ENCODE measurements at places on chromosomes 4 and X.

GRCh38 chr4:189029976-189030504, 890.8 kb downstream of the TRIML1 start:
- DNase-seq, result no peak

- DNase-seq, result no peak
These were observed 61.6 kb upstream of the ARSJ start for GRCh38 chr4:114041117-114041475.

- DNase-seq, result no peak
These were observed 119.5 kb upstream of the JADE1 start for GRCh38 chr4:128690011-128690410.

- no peak for DNase-seq
These were observed 165.3 kb upstream of the LEF1 start for GRCh38 chr4:108334031-108334430.

- peak; percentile 66 for DNase-seq
These were observed 76.2 kb upstream of the PLAC1 start for GRCh38 chrX:134734466-134734952.

- no peak for DNase-seq
These were observed 22.1 kb downstream of the ADRA2C start for GRCh38 chr4:3788366-3788660.

DNA sequence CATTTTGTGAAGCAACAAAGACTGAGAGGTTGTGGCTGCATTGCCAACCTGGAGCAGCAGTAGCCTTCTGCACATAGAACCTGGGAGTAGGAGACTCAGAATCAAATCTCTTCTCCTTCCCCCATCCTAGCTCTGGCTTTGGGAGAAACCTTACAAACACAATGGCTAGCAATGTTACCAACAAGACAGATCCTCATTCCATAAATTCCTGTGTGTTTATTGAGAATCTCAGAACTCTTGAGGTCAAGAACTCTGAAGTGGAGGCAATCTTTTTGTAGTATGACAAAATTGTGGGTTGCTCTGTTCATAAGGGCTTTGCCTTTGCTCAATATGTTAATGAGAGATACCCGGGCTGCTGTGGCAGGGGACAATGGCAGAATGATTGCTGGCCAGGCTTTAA, 406.7 kb upstream of the SPANXN1 start:
- peak; percentile 57 for DNase-seq

DNA sequence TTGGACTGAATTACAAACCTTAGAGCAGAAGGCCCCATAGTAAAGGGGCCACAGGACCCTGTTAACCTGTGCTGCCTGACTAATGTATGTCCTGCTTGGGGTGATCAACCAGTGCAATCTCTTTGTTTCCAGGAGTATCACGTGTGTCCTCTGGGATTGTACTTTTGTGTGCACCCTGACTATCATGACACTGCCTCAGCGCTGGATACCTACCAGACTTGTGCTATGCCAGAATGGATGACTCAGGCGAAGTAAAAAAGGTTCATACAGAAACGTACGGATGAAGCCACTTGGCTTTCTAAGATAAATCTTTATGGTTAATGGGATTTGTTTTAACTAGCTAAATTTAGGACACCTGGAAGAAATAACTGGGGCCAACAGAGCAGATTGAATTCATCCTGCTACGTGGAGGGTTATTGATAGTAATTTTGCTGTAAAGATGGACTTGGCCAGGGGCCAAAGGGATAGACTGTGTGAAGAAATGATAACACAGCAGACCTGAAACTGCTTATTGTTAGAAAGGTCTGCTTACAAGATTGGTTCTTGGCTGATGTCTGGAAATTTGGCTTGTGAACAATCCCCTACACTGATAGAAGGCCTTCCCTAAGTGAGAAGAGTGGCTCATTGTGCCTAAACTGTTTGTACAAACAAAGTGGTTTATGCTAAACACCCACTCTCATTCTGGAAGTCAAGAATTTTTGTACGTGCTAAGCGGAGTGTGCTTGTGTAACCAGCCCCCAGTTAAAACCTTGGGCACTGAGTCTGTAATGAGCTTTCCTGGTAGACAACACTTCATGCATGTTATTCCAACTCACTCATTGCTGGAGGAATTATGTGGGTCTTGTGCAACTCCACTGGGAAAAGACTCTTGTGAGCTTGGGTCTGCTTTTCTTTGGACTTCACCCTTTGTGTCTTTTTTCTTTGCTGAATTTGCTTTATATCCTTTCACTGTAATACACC, 750.5 kb upstream of the HTR2C start:
- DNase-seq, result no peak

DNA sequence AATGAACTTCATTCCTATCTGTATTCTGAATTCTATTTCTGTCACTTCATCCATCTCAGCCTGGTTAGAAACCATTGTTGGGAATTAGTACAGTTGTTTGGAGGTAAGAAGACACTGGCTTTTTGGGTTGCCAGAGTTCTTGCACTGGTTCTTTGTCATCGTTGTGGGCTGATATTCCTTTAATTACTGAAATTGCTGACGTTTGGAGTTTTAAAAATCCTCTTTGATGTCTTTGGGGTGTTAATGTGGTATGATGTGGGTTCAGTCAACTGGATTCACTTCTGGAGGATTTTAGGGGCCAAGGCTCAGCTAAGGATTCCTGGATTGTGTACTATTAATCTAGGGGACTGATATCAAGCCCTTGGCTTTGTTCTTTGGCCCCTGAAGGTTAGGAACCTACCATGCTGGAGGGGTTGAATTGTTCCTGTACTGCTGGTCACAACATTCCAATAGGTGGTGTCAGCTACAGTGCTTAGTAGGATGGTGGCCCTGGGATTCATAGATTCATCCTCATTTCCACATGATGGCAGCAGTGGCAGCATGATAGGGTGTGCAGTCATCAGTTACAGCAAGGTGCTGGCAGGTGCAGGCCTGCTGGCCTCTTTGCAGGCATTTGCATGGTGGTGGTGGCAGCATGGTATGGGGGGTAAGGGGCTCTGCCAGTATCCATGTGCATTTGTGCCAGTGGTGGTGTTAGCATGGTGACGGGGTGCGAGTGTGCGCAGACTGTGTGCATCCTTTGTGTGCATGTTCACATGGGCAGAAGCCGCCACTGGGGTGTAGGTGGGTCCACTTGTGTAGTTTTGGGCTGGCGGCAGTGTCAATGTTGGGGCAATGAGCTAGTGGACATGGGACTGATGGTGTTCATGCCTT, 301.3 kb downstream of the TEX13C start:
- no peak for DNase-seq

- DNase-seq, result no peak
These were observed 3.1 kb upstream of the ELOVL6 start for GRCh38 chr4:110201502-110201901.

- DNase-seq, result no peak
These were observed 103.7 kb upstream of the KLF3 start for GRCh38 chr4:38560340-38560739.

- no peak for DNase-seq
These were observed 58.8 kb upstream of the IGFBP7 start for GRCh38 chr4:57168982-57169381.

DNA sequence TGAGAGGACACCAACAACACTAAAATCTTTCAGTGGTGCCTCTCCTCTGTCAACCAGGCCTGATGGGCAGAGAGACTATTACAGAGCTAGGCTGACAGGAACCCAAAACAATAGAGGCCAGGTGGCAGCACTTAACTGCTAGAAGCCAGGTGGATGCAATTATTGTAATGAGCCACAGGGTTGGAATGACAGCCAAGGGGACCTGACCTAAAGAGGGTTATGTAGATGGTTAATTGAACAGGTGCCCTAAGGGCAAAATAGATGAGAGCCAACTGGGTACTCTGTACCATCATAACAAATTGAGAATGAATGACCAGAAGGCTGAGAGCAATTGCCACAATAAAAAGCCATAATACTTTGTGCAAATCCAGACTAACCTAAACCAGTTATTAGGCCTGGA, 24.7 kb upstream of the FRAS1 start:
- no peak for DNase-seq

DNA sequence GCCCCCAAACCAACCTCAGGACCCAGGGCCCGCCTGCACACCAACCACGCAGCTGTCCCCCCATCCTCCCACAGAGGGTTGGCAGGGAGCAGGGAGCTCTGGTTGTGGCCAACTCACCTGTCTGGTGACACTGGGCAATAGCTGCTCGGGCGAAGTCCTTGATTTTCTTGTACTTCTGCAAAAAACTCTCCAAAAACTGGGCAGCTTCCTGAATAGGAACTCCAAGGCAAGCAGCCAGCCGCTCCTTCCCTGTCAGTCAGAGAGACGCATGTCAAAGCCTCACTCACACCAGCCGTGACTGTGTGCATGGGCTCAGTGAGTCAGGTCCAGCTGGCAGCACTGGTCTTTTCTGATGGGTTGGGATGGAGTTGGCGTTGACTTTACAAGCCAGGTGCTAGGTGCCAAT, 26.4 kb downstream of the NAT8L start:
- no peak for DNase-seq

DNA sequence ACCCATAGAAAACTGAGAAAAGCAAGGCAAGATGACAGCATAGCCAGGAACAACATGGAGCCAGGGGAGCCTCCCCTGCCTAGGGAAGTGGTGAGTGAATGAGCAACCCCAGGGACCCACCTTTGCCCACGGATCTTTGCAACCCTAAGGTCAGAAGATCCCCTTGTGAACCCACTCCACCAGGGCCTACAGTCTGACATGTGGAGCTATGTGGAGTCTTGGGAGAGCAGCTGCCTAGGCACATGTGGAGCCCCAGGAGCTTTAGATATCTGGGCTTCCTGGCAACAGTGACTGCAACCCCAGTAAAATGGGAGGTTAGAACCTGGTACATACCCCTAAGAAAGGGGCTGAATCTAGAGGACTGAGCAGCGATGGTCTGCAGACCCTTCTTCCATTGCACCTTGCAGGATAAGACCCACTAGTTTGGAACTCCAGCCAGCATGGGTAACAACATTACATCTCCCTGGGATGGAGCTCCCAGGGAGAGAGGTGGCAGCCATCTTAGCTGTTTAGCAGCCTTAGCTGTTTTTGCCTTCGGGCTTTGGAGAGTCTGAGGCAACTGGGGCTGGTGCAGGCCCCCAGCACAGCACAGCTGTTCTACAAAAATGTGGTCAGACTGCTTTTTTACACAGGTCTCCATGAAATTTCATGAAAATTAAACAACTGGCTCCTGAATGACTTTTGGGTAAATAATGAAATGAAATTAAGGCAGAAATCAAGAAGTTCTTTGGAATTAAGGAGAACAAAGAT, 104.7 kb upstream of the TRIM2 start:
- no peak for DNase-seq

DNA sequence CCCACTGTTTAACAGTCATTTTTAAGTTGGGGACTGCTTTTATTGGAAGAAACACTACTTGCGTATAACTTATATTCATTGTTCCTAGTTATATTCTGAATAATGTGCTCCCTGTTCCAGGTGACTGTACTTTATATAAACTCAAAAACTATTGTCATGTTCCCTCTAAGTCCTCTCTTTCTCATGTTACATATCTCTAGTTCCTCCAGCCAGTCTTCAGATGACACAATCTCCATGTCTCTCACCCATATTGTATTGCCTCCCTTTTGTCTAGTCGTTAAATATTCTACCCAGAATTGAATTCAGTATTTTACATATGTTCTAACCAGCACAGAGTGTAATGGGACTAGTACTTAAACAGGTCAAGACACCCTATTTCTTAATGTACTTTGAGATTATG, 5.3 kb downstream of the VAMP7 start:
- no peak for DNase-seq

GRCh38 chr4:2048831-2049230, 10.3 kb upstream of the NAT8L start:
- peak; percentile 13 for DNase-seq

- no peak for DNase-seq
These were observed 43.6 kb downstream of the TMEM131L start for GRCh38 chr4:153509724-153510123.

GRCh38 chrX:49191574-49192011, 5.4 kb upstream of the PRICKLE3 start:
- DNase-seq, result no peak

DNA sequence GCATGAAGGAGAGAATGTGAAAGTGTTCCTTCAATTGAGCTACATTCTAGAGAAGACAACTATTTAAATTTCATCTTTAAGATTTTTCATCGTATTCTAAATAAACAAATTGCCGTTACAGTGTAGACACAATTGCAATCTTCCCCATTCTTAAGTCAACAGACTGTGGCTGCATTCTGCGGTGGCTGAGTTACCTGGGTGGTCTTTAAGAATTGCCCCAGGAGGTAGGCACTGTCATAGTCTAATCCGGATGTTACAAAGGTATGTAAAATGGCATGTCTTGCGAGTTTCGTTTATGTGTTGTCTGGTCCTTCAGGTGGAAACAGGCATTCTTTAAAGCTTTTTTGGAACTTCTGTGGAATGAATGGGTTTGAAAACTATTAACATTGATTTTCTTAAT, 586.1 kb upstream of the PITX2 start:
- no peak for DNase-seq

GRCh38 chr4:169440446-169440845, 169.7 kb upstream of the SH3RF1 start:
- DNase-seq, result no peak

- DNase-seq, result no peak
These were observed 542.7 kb downstream of the FAM133A start for GRCh38 chrX:94216738-94217137.

DNA sequence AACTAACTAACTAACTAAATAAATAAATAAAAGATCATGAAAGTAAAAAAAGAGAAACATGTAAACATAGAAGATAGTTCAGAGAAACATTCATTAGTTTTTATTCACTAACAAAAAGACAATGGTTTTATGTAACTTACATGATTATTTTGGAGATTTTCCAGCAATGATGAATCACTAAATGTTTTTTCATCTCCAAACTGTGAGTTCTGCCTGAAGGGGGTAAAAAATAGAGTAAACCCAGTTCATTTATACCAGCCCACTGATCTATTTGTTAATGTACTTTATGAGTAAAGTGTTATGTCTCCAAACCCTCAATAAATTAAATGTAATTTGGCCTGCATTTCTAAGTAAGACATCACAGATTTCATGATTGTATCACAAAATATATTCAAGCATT, 101.1 kb downstream of the ATP8A1 start:
- DNase-seq, result peak; percentile 8

DNA sequence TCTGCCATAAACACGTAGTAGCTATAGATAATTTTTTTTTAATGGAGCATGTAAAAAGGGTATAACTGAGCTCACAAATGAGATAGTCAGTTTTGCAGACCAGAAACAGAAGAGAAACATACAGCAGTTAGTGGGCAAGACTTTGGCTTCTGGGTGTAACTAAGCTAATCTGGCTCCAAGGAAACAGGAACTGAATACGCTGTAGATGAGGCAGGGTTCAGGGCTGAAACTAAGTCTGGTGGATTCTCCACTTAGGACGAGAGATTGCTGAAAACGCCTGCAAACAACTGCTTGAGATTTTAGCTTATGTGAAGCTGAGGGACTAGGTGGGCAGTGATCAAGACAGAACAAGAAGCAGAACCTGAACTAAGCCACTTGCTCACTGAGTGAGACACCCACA, 91.7 kb downstream of the SMIM20 start:
- no peak for DNase-seq

DNA sequence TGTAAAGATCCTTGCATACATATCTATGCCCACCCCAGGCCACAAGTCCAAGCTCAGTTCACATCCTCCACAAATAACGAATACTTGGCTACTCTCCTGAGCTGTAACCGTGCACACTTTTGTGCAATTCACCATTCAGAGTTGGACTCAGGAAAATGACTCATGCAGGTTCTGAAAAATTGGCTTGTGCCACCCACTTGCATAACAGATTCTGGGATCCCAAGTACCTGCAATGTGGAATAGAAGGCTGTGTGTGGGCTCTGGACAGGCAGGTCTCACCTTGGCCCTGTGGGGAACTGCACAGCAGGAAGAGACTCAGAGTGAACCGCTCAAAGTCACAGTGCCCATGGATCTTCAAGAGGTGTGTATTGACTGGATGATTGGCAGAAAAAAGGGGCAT, 502.7 kb downstream of the PACRGL start:
- no peak for DNase-seq

GRCh38 chrX:18640686-18641085, 31.2 kb downstream of the RS1 start:
- DNase-seq, result no peak

Measured in A172 (cell line).